Glutamatergic neuron (in vitro differentiated cells): ENCODE measurements at places on chromosomes 3 and 15. TPM values are rescaled to one million over a fixed set of nuclear protein-coding genes. Genes with fewer than 3 reads are reported as not detected.

CCDC54 gene
- not detected for total RNA-seq

ITPKA gene
- 1.1 TPM for total RNA-seq

DNA sequence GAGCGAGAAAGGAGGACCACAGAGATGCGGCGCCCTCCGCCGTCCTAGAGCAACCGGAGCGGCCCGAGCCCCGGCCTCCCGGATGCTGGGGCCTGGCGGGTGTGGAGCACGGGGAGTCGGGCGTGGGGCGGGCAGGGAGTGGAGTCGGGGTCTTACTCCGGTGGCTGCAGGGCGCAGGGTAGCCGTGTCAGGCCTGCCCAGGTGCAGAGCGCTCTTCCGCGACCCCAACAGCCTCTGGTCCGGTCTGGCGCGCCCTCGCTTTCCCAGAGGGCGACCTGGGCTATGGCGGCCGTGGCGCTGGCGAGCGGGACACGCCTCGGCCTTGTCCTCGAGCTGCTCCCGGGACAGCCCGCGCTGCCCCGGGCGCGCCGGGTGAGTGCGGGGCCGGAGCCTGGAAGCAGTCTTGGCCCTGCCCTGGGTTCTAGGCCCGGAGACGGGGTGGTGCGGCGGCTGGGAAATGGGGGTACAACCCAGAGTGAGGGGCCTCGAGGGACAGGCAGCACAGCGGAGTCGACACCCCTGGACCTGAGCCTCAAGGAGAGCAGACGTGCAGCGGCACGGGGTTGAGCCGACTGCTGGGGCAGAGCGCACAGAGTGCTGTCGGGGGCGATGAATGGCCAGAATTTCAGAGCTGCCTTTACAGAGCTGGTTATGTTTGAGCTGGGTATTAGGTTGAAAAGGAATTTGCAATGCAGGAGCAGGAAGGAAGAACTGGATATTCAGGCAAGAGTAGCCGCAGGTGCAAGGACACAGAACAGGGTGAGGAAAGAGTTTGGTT is at the start of gene ZNF662:
Gene ZNF662, plus strand, starts transcription at position 73 of the 778 bp plus-strand sequence. CDS start 1,973 bp downstream, outside the sequence.
- DNase-seq: peak; percentile 58

SRGAP3 gene
- total RNA-seq: 197 TPM

TGM4 gene
- total RNA-seq: not detected

GOLGA6B gene
- total RNA-seq: not detected

SLC28A2 gene
- total RNA-seq: not detected

CLSTN2 gene
- total RNA-seq: 3.1 TPM

DNA sequence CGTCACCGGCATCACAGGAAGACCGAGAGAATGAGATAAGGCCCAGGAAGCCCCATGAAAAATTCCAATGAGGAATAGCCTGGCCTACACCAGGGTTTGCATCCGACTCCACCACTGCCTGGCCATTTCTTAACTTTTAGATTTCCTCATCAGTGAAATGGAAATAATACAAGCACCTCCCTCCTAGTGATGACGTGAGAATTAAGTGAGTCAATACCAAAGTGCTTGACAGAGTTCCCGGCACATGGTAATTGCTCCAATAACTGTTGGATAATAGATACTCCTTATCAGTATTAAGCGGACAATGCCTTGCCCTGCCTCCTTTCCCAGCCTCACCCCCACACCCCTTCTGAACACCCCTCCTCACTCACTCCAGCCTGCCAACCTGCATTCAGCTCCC is 105.4 kb downstream of the TLE3 start:
- no peak for DNase-seq

DNA sequence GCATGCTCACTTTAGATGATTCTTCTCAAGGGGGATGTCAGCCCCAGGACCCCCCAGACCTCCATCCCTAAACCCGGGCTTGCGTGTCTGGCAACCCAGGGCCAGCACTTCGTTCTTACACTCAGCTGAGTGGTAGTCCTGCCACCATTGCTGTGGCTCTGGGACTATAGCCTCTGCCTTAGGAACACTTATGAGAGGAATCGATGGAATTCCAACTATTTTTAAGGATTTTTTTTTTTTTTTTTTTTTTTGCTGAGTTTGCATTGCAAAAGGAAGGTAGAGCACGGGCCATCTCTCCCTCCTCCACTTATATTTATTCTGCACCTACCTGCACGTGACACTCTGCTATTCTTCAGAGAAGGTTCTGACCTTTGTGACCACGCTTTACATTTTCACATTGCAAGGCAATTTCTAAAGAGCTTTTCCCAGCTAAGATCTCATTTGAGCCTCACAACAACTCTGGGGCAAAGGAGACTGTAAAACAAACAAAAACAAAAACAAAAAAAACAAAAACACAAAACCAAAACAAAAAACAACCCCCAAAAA is 113.9 kb downstream of the LPP start:
- DNase-seq: no peak

CCDC14 gene
- 84.6 TPM for total RNA-seq

ZKSCAN7 gene
- total RNA-seq: 20.6 TPM

GUCA1C gene
- not detected for total RNA-seq

UBAP1L gene
- 4.6 TPM for total RNA-seq

DNA sequence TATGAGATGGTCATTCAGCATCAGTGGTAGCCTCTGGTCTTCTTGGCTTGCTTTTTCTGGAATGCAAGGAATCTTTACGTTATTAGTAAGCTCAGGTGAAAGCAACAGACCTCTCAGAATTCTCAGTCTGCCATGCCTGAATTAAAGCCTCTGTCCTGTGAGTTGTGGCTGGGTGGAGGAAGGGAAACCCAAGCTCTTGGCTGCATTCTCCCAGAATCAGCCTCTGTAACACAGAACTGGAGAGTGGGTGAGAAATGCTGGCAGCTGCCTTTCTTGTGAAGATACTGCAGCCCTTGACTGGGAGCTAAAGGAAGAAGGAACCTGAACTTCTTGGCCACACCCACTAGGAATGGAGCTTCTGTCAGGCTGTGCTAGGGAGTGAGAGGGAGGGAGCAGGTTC is 505.8 kb downstream of the EPHA3 start:
- no peak for DNase-seq

AHSG gene
- total RNA-seq: not detected

DNA sequence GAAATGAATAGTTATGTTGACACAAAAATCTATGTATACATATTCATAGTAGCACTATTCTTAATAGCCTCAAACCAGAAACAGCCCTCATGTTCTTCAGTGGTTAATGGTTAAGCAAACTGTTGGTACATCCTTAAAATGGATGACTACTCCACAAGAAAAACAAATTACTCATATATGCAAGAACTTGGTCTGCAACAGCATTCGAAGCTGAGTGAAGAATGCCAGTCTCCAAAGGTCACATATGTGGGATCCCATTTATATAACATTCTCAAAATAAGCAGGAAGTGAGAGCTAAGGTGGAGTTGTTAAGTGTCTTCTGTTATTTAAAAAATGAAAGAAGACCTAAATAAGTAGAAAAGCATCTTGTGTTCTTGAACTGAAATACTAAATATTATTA is 365.7 kb downstream of the GABRG3 start:
- no peak for DNase-seq

GRCh38 chr3:129063091-129063640 is 2.6 kb downstream of the GP9 start:
- no peak for DNase-seq

DNA sequence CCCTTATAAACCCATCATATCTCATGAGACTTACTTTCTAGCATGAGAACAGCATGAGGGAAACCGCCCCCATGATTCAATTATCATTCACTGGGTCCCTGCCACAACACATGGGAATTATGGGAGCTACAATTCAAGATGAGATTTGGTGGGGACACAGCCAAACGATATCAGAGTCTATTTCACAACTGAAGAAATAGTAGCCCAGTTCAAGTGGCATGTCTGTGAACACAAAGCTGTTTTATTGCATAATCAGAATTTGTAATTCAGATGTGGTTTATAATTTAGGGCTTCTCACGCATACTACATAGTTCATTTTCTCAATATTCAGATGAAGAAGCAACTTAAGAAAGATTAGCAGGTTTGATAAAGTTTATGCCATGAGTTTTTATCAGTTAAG is 1188.0 kb upstream of the ALCAM start:
- no peak for DNase-seq

GRCh38 chr15:57025264-57025926 is 107.0 kb downstream of the TCF12 start:
- DNase-seq: no peak

MKRN3 gene
- 1.4 TPM for total RNA-seq

- no peak for DNase-seq
Measured at GRCh38 chr3:157355276-157355675, 81.4 kb upstream of the PTX3 start.

GRCh38 chr3:181929501-181929900 is 217.8 kb downstream of the SOX2 start:
- no peak for DNase-seq

ARNT2 gene
- 35.7 TPM for total RNA-seq

- DNase-seq: no peak
Measured at GRCh38 chr15:70584441-70584837, 178.9 kb downstream of the UACA start.

DNA sequence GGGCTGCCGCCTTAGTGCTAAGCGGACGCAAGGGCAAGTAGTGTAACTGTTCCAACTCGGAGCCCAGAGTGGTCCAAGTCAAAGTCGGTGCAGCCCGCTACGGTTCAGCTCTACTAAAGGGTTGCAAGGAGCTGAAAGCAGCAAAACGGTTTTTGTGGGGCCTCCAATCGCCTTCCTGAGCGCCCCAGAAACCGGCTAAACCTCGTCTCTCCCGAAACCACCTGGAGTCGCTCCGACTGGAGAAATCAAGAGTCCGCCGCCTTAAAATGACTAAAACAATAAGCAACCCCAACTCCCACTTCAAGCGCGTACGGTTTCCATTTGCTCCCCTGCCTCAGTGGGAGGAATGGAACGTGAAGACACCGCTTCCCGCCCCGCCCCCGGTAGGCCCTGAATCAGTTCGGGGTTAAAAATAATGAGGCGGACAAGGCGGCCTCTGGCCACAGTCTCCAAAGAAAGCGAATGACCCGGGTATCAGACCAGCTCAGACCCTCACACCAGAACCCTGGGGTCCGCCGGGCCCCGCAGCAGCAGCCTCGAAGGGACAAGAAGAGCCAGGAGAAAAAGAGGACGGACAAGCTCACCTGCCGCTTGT is 401 bp downstream of the SEC11A start:
- peak; percentile 25 for DNase-seq

- no peak for DNase-seq
Measured at GRCh38 chr3:121155028-121155427, 247.0 kb downstream of the STXBP5L start.

DNA sequence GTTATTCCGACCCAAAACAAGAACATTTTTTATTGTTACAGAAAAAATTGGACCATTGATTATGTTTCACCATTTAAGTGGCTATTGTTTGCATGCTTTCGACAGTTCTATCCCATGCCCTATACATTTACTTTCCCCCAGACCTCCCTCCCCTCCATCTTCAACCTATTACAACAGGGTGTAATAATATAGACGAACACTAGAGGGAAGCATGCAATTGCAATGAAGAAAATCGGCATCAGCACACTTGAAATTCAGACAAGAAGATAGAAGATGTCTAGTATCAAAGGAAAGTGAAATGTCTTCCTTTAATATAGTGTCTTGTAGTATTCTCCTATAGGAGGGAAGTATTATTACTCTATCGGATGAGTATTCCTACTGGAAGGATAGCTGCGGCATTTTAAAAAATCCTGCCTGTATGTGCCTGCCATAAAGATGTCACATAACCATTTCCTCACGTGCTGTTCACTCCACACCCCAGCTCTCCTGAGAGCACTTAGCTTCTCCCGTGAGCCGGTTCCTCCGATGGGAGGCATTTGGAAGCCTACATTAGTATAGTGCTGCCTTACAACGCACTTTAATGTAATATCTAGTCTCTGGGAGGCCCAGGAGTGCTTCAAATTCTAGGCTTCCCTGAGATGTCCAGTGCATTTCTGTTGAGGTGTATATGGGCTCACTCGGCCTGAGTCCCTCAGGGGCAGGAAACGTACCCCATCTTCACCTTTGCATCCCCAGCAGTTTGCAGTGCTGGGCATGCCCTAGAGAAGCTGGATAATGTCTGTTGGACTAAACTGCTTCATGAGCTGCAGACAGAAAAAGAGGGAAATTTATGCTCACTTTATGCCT is 17.8 kb upstream of the ERICH6 start:
- peak; percentile 55 for DNase-seq

- DNase-seq: peak; percentile 95
Measured at GRCh38 chr3:195914648-195915473, 6.5 kb upstream of the TNK2 start.

GRCh38 chr15:38065721-38066345 is 131.4 kb downstream of the TMCO5A start:
- no peak for DNase-seq

DNA sequence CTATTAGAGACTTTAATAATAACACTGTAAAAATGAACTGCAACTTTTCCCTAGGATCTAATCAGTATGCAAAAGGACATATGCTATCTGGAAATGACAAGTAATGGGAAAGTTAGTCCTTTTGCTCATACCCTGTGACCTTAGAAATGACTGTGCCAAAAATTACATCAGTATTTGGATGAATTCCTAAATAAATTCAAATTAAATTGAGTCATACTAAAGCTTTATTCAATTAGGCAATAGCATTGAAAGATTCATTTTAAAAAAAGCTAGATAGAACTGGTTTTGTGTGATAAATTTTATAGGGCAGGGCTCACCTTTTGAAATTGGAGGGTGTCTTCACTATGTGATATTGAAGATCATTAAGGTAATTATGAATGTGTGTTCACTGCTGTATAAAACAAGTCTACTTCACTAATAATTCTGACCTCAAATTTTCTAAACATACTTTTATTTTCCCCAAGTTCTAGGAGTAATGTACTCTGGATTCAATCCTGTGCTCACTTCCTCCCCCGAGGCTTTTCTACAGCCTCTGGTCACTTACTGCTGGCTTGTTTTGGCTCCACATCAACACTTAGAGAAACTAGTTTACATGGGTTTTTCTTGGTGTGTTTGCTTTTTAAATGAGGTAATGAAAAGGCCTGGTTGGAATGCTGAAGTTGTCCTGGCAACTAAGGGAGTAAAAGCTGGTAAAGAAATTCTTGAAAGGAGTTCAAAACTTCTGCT is 44.4 kb upstream of the SPTSSB start:
- no peak for DNase-seq

DNA sequence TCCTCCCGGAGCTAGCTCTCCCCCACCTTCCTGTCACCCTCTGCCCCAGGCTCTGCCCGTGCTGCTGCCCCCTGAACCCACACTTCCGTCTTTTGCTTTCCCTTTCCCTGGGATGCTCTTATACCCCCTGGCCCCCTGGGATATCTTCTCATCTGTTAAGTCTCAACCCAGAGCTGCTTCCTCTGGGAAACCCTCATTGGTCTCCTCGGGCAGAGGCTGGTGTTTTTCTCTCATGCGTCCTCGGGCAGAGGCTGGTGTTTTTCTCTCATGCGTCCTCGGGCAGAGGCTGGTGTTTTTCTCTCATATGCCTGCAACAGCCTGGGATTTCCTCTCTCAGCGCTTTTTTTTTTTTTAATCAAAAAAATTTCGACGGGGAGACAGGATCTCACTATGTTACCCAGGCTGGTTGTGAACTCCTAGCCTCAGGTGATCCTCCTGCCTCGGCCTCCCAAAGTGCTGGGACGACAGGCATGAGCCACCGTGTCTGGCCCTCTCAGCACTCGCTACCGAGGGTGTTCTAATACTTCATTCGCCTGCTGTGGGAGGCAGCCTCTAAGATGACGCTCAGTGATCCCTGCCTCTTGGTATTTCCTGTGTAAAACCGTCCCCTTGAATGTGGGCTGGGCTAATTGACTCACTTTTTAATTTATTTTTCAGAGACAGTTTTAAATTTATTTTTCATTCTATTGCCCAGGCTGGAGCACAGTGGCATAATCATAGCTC is 62.7 kb upstream of the TFRC start:
- no peak for DNase-seq

- no peak for DNase-seq
Measured at GRCh38 chr3:65955792-65956477, 82.8 kb downstream of the MAGI1 start.
